ENCODE measurements at places on chromosomes 2 and 18.
A peak's percentile ranks its signal among the peaks of the same experiment; 100 is the strongest.

- DNase-seq, result no peak
Observed at GRCh38 chr2:134454931-134455330, 201.1 kb downstream of the MGAT5 start.

- no peak for DNase-seq
Observed at GRCh38 chr2:50751311-50752031, 280.5 kb downstream of the NRXN1 start.

- DNase-seq, result no peak
Observed at GRCh38 chr18:41265047-41265446, 690.0 kb upstream of the PIK3C3 start.

DNA sequence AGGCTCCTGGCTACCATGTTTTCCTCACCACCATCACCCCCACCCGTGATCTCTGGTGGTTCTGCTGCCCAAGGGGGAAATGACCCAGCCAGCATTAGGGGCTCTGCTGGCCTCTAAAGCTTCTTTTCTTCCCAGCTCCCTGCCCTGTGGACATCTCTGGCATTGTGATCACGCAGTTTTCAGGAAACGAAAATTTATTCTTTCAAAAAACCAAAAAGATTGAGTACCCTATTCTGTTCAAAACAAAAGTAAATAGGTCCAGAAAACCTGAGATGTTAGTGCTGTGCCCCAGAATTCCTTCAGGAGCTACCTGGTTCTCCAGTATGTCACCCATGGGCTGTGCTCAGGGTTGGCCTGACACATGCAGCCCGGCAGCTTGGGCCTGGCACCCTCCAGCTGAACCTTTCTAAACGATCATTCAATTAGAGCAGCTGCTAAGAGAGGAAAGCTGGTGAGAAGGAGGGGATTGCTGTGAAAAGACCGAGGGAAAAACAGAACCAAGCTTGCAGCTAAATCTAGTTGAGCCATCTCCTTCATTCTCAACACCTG, 157.5 kb downstream of the MGAT5 start:
- no peak for DNase-seq

- DNase-seq, result no peak
Observed at GRCh38 chr2:65297544-65297943, 69.9 kb downstream of the ACTR2 start.

DNA sequence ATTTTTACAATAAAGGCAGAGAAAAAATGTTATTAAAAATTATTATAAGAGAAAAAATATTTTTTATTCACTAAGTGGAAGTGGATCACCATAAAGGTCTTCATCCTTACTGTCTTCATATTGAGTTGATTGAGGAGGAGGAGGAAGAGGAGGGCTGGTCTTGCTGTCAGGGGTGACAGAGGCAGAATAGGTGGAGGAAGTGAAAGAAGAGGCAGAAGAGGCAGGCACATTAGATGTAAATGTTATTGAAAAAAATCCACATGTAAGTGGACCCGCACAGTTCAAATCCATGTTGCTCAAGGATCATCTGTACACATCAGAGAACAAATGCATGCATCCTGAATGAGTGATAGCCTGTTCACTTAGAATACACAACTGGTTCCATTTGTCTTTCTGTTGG, 6.4 kb upstream of the SPATS2L start:
- DNase-seq, result no peak

DNA sequence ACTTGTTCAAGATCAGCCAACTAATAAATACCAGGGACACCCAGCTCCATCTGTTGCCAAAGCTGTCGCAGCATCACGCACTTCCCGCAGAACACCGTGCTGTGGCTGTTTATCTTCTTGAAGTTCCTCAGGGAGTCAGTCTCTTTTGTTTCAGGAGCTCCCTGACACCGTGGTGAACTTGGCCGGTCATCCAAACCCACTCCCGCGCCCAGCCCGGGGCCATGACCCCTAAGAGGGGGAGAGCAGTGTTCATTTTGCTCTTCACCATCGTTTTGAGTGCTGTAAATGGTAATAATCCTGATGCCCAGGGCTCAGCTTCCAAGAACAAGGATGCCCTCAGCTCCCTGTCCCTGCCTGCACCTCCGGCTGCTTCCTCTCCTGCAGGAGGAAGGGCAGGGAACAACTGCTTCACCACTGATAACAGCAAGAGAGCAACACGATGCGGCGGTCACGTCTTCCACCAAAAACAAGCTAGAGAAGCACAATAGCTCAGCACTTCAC, 131.4 kb downstream of the SEPTIN10 start:
- no peak for DNase-seq

DNA sequence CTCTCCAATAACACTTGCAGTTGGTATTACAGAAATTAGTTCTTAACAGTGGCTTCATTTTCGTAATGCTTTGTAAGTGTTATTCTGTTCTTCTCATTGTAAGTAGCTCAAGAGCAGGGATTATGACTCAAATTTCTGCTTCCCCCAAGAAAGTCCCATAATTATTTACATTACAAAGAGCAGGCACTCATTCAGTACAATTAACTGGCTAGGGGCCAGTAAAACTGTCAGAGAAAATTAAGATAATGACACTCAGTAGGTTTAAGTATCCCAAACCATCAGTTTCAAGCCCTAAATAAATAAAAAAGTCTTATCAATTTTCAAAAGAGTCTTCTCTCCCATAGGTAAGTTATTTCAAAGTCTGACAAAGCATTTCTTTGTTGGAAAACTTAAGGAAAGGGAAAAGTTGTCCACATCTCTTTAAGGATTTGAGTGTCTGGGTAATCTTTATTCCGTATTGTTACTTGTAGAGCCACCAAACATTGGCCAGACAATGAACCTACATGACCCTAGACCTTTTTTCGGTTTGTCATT, 137.1 kb downstream of the ARHGAP28 start:
- no peak for DNase-seq

DNA sequence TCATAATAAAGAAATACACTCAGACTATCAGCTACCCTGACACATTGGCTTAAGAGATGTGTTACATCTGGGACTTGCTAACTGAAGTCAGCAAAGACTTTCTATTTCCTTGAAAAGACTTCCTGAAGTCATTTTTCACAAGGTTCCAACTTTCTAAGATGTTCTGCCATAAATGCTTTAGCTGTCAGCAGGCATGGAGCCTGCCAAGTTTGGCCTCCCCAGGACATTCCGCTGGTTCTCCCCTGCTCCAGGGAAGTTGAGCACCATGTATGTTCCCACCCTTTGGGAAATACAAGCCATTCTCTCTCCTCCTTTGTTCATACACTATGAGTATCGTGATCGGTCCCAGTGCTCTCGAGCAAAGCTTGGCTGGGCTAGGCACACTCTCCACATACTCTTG, 202.7 kb upstream of the CCDC68 start:
- no peak for DNase-seq

GRCh38 chr2:40487602-40488001, 35.7 kb upstream of the SLC8A1 start:
- DNase-seq, result no peak

DNA sequence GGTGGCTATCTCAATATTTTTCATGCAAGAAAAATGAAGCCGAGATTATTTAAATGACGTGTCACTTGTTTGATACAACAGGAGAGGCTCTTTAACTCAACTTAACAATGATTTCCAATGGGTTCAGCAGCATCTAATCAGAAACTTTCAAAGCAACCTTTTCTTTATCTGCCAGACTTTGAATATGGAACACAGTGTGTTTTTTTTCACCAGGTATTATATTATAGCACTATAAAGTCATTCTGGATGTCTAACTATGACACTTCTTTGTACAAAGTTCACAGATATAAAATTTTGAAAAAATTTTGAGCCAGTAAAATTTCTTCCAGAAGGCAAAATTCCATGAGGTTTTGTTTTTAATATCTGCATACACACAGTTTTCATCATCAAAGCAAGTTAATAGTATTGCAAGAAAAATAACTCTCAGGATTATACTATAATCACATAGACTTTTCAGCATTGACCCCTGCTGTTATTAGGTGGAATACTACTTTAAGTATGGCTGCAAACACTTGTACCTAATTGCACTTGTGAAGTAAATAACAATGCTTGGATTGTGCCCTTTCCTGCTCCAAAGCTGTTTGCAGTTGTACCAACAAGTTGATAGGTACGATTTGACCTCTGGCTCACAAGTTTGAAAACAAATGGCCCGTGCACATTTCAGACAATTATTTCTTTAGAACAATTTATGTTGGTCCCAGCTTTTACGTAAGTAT, 44.0 kb upstream of the DSG1 start:
- no peak for DNase-seq

DNA sequence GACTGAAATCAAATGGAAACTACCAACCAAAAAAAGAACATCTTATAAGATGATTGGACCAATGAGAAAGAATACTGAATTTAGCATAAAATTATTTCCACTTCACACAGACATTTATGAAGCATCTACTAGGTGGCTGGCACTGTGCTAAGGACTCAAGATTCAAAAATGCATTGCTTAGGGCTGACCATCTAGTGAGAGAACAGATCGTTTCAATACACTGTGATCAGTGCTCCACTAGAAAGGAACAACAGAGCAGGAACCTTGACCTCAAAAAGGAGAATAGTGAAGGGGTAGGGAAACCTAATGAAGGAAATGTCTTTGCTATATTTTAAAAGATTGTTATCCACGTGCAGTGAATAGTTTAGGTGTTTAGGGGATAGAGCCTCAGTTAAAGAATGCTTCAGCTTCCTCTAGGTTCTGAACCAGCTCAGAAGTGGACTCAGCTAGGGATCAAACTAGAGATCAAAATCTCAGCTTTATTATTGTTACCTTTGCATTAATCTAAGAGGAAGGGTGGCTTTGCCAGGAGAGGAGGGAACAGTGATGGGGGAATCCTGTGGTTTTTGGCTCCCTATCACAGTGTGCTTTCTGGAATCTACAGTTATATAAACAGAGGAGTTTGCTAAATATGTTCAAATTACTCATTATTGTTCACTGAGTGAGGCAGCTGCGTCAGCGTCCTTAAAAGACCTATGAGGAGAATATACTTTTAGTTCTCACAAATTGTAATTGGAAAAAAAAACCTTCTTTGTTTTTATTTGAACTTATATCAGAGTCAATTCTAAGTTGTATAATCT, 16.2 kb upstream of the BBS5 start:
- no peak for DNase-seq

DNA sequence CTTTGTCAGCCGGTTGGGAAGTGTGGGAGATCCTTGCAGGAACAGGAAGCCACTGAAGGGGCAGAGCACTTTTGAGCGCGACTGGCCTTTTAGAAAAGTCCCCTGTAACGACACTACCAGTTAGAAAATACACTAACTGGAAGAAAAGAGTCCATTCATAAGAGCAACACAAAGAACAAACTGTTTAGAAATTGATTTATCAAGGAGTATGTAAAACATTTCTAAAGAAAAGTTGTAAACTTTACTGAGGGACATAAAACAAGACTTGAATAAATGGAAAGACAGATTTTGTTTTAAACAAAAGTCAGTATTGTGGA, 29.8 kb upstream of the POMC start:
- no peak for DNase-seq

DNA sequence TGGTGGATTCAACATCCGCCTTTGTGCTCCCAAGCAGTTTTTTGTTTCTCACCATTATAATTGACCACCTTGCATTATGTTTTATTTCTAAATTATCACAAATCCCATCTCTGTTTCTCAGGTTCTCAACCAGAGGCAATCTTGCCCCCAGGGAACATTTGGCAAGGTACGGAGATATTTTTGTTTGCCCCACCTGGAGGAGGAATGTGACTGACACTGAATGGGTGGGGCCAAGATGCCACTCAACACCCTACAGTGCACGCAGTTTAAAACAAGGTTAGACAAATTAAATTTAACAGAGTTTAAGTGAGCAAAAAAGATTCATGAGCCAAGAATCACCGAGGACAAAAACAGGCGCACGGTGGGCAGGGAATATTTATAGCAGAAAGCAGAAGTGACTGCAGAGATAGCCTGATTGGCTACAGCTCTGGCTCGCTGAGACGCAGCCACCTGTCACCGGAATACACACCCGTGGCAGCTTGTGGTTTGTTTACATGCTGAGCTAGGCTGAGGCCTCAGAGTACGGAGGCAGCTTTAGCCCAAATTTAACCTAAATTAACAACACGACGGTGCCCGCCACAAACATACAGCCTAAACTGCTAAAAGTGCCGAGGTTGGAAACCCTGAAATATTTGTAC, 150.0 kb upstream of the ALKAL2 start:
- DNase-seq, result no peak

DNA sequence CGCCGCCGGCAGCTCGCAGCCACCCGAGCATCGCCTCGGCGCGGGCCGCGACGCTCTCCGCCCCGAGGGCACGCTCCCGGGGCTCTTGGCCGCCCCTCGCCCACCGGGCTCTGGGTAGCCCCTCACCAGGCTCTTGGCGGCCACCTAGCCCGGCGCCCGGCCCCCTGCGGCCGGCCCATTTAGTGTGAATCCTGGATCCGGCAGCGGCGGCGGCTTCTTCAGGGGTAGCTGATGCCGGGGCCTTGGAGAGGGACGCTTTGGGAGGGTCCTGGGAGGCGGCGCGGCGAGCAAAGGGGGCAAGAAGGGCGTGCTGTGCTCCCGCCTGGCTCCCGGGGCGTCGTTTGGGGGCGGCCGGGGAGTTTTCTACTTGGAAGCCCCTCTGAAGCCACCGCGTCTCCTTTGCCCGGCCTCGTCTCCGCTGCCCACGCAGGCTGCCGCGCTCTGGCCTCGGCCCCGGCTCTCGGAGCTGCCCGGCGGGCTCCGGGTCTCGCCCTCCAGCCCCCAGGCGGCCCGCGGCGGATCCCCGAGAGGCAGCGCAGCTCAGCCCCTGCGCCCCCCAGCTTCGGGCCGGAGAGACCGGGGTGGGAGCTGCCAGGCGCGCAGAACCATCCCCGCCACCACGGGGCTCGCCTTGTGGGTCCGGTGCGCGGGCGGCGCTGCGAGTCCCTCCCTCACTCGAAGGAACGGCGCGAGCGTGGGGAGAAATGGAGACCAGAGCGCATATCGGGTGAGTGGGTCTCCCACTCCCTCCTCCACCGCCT, 509 bp downstream of the PIEZO2 start:
- no peak for DNase-seq

GRCh38 chr2:235779444-235779896, 285.6 kb downstream of the AGAP1 start:
- peak; percentile 39 for DNase-seq

Measured in activated CD4-positive, alpha-beta T cell treated with anti-CD3 and anti-CD28 coated beads for 24 hours (primary cell).